ENCODE measurements at places on chromosomes 11 and 22. TPM values are rescaled to one million over a fixed set of nuclear protein-coding genes. Genes with fewer than 3 reads are reported as not detected.

The TMEM138 gene
- polyA plus RNA-seq = 59.2 TPM

The OR52N4 gene
- not detected for polyA plus RNA-seq

The SERPIND1 gene
- polyA plus RNA-seq = 2.8 TPM

The TYMP gene
- polyA plus RNA-seq = 1.0 TPM

The MCM5 gene
- polyA plus RNA-seq = 72.4 TPM

The SOX6 gene
- polyA plus RNA-seq = 25.0 TPM

The GAS2 gene
- polyA plus RNA-seq = 13.8 TPM

The SPON1 gene
- 76.3 TPM for polyA plus RNA-seq

The TRIM29 gene
- polyA plus RNA-seq = 1.8 TPM

The MRGPRF gene
- polyA plus RNA-seq = 18.9 TPM

The SMCO4 gene
- 14.8 TPM for polyA plus RNA-seq

The GGT5 gene
- 18.3 TPM for polyA plus RNA-seq

DNA sequence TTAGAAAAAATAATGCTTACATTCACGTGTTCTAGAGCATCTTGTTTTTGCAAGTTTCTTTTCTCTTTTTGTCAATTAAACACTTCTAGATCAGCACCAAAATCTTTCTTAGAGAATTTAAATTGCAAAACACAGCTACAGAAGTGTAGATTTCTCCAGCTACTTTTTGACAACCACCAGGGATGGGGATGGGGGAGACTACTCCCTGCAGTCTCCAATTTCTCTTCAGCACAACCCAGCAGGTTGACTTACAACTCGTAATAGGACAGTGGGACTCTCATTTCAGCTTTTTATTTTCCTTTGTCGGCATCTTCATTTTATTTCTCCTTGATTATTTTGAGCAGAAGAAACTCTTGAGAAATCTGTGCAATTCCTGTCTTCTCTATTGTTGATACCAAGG is 441.2 kb downstream of the LRRC4C start:
- peak; percentile 10 for DNase-seq

DNA sequence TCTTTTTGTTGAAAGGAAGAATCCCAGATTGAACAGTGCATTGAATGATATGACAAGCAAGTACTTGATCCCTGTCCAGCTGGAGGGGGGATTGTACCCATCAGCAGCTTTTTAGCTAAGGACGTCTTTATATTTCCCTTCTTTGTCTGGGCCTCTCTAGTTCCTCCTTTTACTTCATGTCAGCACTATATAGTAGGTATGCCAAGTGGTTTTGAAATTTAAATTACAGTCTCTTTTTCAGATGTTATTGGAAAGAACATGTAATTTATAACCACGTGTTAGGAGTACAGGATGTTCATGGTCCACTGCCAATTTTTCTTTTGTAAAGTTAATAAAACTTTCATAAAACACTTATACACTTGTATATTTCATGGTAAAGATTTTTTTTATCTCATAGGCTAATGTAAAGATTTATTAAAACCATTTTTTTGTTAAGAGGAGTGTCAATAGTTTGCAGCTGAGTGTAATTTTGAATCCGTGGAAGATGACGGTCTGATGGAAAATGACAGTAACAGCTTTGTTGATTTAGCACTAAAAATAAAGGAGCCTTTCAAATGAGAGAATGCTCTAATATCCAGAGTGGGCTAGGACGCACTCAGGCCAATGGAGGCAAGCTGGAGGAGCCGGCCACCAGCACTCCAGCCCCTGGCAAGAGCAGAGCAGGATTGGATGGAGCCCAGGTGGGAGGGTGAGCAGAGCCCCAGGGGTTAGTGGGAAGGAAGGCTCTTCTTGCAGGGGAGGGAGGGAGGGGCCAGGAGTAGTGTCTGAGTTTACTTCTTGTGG is 488.3 kb downstream of the INSC start:
- DNase-seq = no peak

- no peak for DNase-seq
These were observed 13.8 kb downstream of the MMP20 start for GRCh38 chr11:102611291-102611690.

DNA sequence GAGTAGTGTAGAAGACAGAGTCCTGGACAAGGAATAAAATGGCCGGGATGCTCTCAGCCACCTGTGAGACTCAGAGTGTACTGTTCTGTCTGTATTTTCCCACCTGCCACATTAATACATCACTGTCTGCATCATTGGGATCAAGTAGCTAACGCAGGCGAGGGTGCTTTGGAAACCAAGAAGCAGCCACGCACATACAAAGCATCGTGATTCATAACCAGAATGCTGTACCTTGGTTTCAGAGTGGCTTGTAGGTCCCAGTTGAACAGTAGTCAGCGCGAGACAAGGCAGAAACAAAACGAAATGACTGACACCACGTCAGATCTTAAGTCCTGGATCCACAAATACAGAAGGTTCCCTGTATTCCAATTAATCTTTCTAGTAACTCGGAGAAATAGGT is 198.3 kb downstream of the GRIK4 start:
- no peak for DNase-seq

GRCh38 chr11:118846181-118846935 is 37.3 kb upstream of the CXCR5 start:
- DNase-seq = no peak

DNA sequence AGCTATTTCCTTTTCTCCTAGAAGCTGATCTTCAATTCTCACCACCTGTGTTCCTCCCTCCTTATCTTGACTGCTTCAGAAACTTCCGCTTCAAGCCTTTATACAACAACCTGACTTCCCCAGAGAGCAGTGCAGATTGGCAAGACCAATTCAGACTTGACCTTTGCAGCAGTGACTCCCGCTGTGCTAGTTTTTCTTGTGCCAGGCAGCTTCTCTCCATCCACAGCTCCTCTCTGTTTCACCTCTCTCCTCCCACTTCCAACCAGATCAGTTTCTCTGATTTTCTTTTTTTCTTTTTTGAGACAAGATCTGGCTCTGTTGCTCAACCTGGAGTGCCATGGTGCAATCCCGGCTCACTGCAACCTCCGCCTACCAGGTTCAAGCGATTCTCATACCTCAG is 74.3 kb downstream of the GRAMD1B start:
- no peak for DNase-seq

DNA sequence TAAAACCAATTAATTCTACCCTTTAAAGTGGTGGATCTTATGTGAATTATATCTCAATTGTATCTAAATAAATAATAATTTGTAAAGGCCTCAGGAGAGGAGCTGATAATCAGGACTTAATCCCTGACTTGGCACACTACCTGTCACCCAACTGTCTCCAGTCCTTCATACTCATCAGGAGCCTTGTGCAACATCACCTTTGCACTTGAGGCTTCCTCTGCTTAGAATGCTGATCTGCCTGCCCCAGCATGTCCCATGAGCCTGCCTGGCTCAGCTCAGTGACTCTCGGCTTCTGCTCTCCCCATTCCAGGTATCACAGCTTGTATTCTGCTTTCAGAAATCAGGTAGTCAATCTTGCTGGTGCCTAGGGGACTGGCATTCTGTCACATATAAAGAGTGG is 43.9 kb upstream of the PRODH start:
- no peak for DNase-seq

- DNase-seq = no peak
These were observed 840.7 kb downstream of the FAM181B start for GRCh38 chr11:81892770-81893635.

DNA sequence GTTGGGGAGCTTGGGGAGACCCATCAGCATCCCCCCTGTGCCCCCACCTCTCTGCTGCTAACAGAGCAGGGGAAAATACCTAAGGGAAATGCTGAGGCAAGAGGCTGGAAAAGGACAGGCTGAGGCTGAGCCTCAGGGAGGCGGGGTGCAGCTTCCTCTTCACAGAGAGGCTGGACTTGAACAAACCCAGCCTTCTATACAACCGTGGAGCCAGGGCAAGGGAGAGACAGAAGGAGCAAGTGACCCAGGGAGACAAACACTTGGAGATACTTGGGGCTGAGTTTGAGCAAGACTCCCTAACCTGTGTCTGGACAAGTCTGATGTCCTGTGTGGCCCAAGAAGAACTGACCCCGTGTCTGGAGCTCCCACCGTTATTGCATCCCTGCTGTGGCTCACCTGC is at the start of gene SLCO2B1:
Gene SLCO2B1 (plus strand): TSS at position 229 of the 400 bp plus-strand sequence. CDS start 275 bp downstream, outside the sequence.
- DNase-seq = no peak

DNA sequence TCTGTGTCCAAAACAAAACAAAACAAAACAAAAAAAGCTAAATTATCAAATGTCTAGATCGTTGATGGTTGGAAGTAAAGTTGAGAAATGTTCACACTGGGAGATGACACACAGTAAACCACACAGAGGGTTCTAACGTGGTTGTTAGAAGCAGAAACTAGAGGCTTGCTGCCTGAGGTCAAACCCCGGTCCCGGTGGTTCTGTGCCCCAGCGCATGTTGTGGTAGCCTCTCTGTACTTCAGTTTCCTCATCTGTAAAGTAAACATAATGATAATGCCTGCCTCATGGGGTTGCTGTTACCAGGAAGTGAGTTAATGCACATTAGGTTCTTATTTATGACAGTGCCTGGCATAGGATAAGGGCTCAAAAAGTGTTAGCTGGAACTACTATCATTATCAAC is 33.4 kb downstream of the PPARA start:
- no peak for DNase-seq

DNA sequence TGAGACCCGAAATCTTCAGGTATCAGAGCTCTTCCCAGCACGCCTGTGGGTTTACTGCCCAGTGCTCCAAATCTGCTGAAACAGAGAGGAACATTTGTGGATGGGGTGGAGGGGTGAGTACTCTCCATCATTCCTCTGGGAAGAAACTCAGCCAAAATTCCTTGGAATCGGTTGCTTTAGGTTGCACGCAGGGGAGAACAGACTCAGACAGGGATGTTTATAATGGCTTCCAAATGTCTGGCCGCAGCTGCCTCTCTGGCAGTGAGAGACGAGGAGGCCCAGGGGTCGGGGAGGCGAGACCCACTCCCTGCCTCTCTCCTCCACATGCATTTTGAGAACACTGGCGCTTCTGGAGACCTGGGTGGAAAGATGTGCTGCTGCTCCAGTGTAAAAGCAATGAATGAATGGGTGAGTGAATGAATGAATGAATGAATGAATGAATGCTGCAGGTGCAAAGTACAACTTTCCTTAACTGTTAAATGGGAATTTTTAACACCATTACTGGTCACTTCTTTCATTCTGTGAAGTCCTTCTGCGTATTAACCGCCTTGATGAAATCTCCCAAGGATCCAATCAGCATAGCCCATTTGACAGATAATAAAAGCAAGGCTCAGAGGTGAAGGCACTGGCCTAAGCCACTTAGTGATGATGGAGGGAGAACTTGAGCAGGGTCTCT is 437.4 kb downstream of the MIAT start:
- DNase-seq = no peak

DNA sequence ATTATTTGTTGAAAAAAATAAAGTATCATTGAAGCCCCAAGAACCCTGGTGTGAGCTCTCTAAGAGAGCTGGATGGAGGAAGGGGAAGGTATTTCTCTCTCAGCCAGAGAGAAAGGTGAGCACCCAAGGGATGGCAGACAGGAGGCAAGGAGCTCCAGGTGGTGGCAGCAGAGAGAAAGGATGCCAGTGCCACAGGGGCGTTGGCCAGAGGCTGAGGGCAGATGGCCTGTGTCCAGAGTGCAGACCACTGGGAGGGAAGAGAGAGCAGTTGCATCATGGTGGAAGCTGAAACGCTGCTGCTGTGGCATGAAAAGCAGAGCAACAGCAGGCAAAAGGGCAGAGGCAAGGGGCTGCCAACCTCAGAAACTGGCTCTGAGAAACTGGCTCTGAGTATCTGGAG is 8.5 kb downstream of the SPON1 start:
- DNase-seq = no peak

GRCh38 chr11:77119531-77119936 is 8.5 kb upstream of the MYO7A start:
- DNase-seq = no peak

DNA sequence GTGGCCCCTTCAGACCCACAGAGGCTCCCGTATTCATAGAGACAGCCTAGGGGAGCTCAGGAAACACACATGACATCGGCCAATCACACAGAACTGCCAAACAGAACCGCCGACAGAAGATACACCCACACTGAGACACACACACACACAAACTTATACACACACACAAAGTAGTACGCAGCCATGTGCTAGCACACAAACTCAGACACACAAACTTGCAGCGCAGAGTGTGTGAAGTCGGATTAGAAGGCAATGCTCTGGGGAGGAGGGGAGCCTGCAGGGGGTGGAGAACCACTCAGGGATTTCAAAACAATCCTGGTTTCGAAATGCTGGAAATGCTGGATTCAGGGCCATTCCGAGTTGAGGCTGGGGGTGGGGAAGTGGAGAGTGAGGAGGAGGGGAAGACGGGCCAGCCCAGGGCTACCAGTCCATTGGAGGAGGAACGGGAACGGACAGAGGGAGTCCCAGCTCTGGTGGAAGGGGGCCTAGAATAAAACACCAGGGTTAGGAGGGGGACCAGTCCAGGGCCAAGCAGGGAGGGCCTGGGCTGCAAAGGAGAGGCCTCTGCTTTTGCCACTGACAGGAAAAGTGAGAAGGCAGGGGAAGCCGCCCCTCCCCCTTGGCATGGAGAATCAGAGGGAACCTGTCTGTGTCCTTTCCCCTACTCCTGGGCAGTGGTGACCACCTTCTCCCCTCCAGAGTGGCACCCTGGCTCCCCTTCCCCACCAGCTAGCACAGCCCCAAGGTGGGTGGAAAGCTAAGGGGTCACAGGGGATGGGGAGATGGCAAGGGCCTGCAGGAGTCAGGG is 4.4 kb downstream of the BCL9L start:
- DNase-seq = no peak

- DNase-seq = no peak
These were observed 24.0 kb downstream of the MIAT start for GRCh38 chr22:26681395-26681821.

- DNase-seq = no peak
These were observed 17.1 kb upstream of the C11orf96 start for GRCh38 chr11:43925063-43925931.

DNA sequence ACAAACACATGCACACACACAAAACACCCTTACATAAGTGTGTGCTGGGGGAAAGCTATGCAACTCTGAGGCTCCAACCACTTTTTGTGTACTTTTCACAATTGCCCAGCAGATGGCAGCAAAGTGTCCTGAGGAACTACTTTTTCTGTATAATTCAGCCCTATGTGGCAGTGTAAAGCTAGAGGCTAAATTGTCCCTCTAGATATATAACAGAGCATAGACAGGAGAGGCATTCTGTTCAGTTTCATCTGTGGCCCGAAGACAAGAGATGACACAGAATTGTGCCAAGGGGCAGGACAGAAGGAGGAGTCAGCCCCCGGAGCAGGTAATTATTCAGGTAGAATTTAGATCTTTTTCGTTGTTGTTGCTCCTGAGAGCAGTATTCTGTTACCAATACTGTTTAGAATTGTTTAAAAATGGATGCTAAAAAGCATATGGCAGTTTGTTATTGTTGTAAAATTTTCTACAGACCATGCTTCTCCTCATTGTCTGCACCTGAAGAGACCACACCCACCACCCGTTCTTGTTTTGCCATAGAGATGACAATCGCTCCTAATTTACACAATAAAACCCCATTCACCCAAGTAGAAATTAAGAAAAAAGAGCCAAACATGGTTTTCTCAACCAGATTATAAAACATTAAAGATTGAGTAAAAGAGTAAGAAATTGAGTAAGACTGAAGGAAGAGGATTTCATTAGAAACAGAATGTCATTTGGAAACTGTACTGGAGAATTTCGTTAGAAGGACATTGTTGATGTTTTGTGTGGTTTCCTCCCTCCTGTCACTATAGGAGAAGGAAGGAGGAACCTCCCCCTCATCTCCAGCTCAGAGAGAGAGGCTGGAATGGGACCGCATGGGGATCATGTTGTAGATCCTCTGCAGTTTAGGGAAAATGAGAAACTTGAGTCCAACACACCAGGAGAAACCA is 14.5 kb upstream of the MS4A7 start:
- peak; percentile 81 for DNase-seq

GRCh38 chr22:41810022-41810421 is 9.5 kb downstream of the CCDC134 start:
- DNase-seq = no peak
